ENCODE measurements at places on chromosomes 6 and 20.

- no peak for DNase-seq
Measured at GRCh38 chr6:41777551-41778285, 2.0 kb downstream of the FRS3 start.

DNA sequence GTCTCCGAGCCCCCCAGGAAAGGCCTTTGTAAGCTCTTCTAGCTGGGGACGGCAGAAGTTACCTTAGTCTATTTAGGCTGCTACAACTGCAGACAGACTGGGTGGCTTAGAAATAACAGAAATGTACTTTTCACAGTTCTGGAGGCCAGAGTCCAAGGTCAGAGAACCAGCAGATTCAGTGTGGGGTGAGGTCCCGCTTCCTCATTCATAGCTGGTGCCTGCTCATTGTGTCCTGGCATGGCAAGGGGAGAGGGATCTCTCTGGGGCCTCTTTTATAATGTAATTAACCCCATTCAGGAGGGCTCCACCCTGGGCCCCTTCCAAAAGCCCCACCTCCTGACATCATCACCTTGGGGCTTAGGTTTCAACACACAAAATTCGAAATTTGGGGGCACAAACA, 315.1 kb downstream of the CDH4 start:
- DNase-seq, result no peak

DNA sequence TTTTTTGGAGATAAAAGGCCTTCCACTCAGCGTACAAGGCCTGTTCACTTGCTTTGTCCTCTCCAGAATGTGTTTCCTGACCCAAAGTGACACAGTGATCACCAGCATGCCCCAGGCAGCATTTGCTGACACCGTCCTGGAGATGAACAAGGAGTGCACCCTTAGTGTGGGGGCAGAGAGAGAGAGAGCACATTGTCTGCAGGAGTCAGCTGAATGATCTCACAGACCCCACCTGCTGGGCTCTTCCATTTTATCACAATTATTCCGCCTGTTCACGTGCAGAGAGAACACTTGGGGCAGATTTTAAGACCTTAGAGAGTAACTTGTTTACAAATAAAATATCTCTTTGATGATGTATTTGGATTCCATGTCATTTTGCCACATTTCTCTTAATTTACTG, 22.4 kb upstream of the MAS1L start:
- no peak for DNase-seq

GRCh38 chr6:43478008-43478372, 620 bp downstream of the TJAP1 start:
- no peak for DNase-seq

DNA sequence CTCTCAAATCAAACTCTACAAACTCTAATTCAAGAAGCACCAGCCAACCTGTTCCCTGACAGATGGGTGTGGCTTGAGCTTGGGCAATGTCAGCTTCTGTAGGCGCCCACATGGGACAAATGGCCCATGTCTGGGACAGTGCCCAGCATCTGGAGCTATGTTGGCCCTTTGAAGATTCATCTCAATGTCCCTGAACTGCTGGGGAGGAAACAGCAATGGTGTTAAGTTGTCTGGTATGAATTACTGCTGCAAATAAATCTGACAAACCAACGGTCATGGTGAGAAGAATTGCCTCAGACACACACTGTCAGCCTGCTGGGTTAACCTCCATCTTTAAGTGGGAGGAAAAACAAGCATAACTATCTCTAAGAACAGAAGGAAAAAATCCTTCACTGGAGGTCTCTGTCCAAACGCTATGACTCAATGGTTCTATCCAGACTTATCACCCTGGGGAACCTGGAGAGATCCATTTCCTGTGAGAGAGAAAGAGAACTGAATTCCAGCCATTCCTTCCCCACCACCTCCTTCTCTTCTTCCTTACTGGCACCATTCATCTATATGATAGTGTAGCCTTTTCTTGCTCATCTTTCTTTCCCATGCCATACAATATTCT, 274.9 kb downstream of the CDH26 start:
- no peak for DNase-seq

GRCh38 chr6:148556410-148556809, 190.4 kb upstream of the UST start:
- no peak for DNase-seq
